ENCODE measurements at places on chromosomes 1 and 21.

GRCh38 chr1:8465013-8465412, 147.1 kb downstream of the SLC45A1 start:
- DNase-seq, result no peak

- DNase-seq, result no peak
Observed at GRCh38 chr1:20380175-20380574, 89.5 kb downstream of the VWA5B1 start.

GRCh38 chr21:40731206-40731605, 115.8 kb downstream of the DSCAM start:
- no peak for DNase-seq

GRCh38 chr1:182761396-182762395, 27.9 kb upstream of the NPL start:
- DNase-seq, result no peak

DNA sequence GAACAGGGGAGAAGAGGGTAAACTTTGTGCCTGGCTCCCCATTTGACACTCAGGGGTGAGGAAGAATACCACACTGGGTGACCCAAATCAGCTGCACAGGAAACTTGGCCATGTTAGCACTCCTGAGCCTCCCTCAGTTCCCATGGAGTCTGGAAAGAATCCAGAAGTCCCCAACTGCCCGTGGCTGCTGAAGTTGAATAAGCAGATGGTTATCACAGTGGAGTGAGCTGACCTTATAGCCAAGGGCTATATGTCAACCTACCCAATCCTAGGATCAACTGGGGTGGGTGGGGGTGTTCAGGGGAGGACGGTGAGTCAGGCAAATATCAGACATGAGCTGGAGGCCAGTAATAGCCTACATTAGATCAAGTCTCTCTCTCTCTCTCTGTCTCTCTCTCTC, 20.4 kb downstream of the KCNH1 start:
- no peak for DNase-seq

- no peak for DNase-seq
Observed at GRCh38 chr1:4597020-4597419, 57.4 kb upstream of the AJAP1 start.

GRCh38 chr1:17671741-17672140, 83.4 kb upstream of the ACTL8 start:
- no peak for DNase-seq

GRCh38 chr1:82246050-82246449, 445.3 kb downstream of the ADGRL2 start:
- DNase-seq, result no peak

- peak; percentile 36 for DNase-seq
Observed at GRCh38 chr21:28337315-28337714, 655.4 kb downstream of the LTN1 start.

GRCh38 chr21:21458124-21458631, 460.0 kb downstream of the NCAM2 start:
- DNase-seq, result no peak

- DNase-seq, result no peak
Observed at GRCh38 chr1:228992907-228993535, 257.7 kb downstream of the RHOU start.

- no peak for DNase-seq
Observed at GRCh38 chr1:151013518-151013917, 5.3 kb downstream of the PRUNE1 start.

GRCh38 chr1:169577981-169578738, 8.1 kb downstream of the F5 start:
- DNase-seq, result no peak

- DNase-seq, result peak; percentile 100
Observed at GRCh38 chr1:233113009-233113879, 162.8 kb downstream of the NTPCR start.

DNA sequence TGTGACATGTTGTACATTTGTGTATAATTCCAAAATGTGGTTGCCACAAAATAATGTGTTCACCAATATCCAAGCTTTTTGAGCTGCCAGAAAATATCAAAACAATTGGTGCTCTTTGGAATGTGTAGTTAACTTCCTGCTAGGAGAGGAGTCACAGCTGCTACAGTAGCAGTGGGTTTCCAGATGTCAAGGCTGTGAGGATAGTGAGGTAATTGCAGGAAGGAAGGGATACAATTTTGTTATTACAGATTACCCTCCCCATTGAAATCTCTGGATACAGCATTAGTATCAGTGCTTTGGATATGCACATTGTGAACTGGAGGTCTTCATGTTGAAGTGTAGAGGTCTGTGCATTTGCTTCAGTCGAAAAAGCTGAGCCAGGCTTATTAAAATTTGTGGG, 253.2 kb downstream of the PTPRC start:
- DNase-seq, result no peak

DNA sequence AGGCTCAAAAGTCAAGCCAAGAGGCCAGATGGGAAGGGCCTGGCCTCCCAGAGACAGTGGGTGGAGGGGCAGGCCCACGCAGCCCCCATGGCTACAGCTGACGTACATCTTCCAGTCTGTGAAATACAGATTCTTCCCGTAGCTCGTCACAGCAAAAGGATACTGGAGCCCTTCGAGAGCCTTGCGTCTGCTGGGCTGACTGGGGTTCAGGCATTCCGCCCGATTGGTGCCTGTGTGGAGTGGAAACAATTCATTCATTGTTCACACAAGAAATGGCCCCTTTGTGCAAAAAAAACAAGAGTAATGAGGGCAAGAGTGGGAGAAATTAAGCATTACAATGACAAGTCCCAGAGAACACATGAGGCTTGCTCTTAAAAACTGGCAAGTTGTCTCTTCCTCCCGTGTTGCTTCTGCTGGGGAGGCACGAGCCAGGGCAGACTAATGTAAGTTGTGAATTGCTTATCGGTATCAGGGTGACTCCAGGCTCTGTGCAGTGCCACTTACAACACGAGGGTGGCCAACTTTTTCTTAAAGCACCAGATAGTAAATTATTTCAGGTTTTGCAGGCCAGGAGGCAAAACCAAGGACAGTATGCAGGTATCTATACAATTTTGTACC, 85.1 kb downstream of the NID1 start:
- DNase-seq, result no peak

DNA sequence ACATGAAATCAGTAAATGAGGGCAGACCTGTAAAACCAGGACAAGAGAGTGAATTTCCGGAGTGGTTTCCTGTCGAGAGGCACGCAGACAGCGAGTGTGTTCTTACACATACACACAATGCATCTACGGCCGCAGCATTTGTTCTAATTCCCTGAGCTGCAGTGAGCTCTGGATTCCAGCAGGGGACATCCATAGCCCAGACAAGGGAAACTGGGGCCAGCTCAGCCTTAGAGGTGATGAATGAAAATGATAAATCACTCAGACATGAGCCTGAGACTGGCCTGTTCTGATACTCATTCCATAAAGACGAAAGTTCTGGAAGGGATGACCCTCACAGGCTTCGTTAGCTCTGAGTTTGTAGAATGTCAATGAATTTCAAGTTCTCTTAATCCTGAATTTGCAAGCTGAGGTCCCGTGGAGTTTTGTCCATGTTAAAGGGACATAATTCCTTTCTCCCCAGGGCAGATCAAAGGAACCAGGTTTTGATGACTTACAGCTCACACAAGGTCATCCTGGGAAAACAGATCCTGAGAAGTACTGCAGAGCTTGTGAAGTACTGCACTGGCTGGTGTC, 207.9 kb upstream of the C1orf87 start:
- peak; percentile 27 for DNase-seq

DNA sequence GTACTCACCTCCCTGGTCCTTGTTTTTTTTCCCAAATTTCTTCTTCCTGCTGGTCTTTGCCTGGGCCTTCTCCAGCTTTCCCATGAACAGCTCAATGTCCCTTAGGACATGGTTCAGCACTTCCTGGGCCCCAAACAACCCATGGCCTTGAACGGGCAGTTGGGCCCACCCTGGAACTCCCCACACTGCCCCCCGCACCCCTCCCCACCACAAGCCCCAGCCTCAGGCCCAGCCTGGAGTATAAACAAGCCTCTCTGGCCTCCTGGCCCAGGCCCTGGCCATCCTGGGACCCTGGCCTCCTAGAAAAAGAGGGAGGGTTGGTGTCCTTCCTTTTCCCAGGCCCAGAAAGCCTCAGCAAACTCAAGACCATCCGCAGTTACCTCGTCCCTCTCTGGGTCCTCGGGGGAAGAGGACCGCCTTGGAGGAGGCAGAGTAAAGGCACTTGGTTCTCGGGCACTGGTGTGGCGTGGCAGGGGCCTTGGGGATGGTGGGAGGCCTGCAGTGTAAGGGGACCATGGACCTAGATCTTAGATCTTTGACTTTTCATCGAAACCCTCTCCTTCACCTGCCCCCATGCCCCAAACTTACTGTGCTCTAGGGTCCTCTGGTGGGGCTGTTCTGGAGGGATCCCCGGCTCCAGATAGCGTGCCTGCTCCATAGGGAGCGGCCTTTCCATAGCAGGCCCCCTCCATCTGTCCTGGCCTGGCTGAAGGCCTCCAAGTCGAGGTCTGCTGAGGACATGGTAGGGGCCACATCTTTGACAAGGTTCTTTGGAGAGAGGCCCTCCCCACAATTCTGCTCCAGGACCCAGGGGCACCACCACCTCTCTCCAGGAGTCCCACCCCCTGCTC, 5.6 kb downstream of the EPS8L3 start:
- DNase-seq, result no peak

- no peak for DNase-seq
Observed at GRCh38 chr1:3011127-3011526, 10.1 kb upstream of the ACTRT2 start.

GRCh38 chr21:29248124-29248523, 50.6 kb upstream of the BACH1 start:
- DNase-seq, result no peak

- DNase-seq, result peak; percentile 78
Observed at GRCh38 chr1:65440915-65441314, 20.4 kb downstream of the LEPR start.

DNA sequence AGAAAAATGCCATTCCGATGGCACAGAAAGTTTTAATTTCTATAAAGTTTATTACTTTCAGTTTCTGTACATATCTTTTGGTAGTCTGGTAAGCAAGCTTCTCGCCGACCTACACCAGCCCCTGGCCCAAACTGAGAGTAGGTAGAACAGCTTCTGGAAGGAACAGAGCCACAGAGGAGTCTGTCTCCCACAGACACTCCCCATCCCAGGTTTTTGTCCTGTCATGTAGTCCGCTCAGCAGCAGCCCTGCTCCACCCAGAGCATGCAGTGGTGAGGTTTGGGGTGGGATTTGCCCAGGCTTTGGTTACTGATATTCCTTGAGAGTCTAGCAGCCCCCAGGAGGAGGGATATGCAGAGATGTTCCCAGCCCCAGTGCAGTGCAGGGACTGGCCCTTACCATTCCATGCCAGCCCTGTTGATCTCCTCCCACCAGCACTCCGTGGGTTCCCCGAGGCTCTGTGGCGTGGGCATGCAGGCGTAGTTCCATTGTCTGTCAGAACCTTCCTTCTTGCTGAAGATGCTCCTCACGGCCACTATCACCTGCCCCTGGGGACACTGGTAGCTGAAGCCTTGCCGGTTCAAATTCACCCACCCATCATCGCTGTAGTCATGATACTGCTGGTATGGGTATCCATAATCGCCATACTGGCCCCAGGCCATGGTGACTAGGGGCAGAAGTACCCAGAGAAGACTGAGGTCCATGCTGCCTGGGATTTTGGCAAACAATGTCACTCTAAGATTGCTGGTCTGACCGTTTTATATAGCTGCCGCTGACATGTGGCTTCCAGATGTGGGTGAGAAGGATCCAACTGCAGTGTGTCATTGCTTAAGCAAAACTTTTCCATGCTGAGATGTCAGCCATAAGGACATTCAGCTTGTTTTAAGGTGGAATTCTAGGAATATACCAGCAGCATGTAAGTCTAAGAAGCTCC, at the start of gene DPT:
Gene DPT (minus strand): TSS at position 734 of the 932 bp plus-strand sequence. CDS start 32 bp downstream, at position 702.
- DNase-seq, result peak; percentile 85

- no peak for DNase-seq
Observed at GRCh38 chr1:84260852-84261518, 40.5 kb upstream of the SAMD13 start.

- DNase-seq, result no peak
Observed at GRCh38 chr1:14780271-14780670, 181.8 kb downstream of the KAZN start.

DNA sequence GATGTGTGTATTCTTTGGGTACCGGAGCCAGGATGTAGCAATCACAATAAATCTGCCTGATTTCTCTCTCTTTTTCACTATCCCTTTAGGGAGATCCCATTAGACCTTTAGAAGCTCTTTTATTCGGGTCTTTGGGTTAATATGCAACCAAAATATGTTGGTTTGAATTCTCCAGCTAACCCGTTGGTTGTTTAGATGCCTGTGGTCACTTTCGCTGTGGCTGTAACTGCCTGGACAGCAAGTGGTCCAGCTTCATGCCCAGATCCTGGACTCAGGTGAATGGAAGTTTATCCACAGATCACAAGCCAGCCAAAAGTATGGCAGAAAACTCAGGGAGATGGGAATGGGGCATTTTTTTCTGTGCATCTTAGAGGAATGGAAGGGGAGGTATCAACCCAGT, 12.3 kb downstream of the KAZN start:
- no peak for DNase-seq

DNA sequence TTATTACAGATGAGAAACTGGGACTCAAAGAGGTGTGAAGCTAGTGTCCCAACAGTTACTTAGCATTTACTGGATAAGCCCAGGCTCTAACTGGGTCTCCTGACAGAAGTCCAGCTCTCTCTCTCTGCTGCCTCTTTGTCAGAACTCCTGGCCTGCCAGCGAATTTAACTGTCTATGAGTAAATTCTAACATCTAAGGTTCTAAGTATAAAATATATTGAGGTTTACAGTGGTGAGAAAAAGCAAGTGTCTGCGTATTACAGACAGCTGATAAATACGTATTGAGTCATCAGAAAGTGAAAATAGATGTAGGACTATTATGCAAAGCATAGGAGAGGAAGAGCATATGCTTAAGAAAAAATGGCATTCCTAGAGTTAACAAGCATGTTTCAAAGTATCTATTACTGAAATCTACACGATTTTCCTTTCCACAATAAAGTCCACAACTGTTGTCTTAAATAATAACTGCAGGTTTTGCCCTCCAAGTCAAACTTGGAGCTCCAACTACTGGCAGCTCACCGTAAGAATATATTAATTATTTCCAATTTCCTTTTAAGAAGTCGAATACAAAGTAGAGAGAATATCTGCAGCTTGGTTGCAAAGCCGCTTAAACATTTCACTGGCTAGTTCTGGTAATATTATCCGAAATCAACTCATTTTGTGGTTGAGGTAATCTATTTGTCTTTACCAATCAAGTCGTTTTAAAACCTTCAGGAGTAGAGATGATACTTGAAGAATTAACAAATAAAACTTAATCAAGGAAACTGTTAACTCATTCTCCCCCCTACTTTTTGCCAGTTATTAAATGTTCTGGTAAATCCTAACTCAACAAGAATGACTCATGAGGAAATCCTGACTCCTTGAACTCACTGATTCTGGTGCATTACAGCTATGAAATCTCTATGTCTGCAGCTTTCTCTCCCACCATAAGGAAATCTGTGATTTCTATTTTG, 1.4 kb upstream of the RGS2 start:
- no peak for DNase-seq

DNA sequence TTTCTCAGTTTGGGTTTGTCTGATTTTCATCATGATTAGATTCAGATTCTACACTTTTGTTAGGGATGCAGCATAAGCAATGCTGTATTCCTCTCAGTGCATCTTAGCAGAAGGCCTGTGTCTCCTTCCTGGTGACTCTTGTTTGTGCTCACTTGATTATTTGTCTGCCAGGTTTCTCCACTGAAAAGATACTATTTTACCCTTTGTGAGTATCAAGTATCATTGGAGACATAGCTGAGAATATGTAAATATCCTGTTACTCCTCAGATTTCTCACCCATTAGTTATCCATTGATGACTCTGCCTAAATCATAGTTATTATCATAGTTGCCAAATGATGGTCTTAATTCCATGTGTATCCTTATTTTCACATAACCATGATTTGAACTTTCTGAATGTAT, 148.5 kb downstream of the POU2F1 start:
- no peak for DNase-seq

Measured in GM04504 (cell line).